ENCODE measurements at places on chromosomes 16 and 17. TPM values are rescaled to one million over a fixed set of nuclear protein-coding genes. Genes with fewer than 3 reads are reported as not detected.

DNA sequence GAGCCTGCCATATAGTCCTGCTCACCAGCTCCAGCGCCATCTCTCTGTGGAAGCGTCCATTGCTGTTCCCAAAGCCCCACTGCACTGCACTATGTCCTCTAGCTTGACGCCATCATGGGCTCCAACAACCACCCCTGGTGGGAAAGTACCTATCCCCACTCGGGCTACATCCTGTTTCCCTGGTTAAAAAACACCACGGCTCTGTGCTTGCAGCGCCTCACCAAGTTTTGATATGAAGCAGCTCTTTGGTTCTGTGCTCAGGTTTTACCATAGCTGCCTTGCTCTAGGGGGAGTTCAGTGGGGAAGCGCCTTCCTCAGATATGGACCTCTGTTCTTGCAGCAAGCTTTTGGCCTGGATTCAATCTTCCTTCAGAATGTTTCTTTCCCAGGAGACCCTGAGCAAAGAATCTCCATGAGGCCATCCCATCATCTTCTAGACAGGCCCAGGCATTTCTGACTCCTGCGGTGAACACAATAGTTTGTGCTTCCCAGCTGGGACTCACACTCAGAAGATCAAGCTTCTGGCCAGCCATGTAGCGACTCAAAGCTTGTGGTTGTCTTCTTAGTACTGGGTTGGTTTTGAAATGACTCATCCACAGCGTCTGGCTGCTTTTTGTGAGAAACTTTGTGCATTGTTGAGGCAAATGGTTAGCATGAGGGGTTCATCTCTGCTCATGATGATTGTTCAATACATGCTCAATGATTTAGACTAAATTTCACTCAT, 39.5 kb downstream of the DYNLRB2 start:
- ATAC-seq, result no peak

DNA sequence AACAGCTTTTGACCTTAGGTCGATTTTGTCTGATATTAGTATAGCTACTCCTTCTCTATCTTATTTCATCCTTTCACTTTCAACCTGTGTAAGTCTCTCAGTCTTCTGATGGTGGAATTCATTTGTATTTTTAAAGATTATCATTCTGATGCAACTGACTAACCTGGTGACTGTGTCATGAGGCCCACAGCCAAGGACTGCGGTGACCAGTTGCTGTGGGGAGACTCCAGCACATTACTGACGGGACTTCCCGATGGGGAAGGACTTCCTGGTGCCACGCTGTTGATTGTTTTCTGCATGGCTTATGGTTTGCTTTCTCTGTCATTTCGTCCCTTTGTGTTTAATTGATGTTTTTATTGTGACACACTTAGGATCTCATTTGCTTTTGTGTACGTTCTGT, 34.2 kb downstream of the RMI2 start:
- ATAC-seq, result peak; percentile 87

DNA sequence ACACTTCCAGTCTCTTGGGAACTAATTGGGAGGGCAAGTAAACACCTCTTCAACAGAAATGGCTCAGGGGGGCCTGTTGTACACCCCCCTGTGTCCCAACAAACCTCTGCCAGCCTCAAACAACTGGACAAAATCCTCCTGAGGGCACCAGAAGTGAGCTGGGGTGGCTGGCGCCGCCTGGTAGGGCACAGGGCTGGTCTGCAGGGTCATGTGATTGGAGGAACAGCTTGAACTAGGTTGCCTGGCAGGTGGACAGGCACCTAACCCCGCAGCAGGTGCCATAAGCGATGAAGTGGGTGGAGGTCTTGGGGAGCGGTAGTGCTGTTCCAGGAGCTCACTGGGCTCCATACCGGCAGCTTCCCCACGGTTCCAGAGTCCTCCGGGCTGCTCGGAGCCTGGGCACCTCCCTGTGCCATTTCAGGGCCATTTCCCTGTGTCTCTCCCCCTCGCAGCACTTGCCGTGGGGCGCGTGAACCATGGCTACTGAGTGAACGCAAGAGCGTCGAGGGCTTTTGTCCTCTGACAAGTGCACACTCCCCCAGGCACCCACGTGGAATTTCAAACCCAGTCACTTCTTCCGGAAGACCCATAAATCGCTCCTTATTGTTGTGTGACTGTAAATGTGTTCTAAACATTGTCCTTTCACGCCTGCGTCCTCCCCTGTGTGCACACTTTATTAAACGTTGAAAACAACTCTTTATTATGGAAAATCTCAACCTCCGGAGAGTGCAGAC, 101.5 kb downstream of the SEC14L1 start:
- ATAC-seq, result no peak

Gene TBC1D3C
- total RNA-seq, result not detected

Gene NEUROD2
- total RNA-seq, result not detected

- peak; percentile 93 for ATAC-seq
Observed at GRCh38 chr16:81181013-81181720, 57.3 kb upstream of the BCO1 start.

- peak; percentile 20 for ATAC-seq
Observed at GRCh38 chr17:81396722-81397313, 1.6 kb downstream of the BAHCC1 start.

DNA sequence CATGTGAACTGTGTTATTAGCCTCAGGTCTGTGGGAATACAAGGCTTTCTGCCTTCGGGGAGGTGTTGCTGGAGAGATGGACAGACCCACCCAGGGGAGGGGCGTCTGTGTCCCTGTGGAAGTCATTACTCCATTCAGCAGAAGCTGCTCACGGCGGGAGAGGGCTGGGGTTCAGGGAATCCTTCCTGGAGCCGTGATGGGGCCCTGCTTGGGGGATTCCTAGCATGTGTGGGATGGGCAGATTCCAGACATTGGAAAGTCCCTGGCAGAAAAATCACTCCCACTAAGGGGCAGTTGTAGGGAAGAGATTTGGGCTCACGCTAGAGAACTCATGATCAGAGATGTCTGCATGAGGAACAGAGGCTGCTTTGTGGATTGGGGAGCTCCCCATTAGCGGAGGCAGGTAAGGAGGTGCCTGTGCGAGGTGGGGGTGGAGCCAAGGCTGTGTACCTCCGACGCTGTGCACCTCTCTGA, 56.3 kb upstream of the IL34 start:
- peak; percentile 56 for ATAC-seq

Measured in esophagus mucosa (tissue), 1 donor.